ENCODE measurements at places on chromosomes 13 and 19.
A peak's percentile ranks its signal among the peaks of the same experiment; 100 is the strongest.

GRCh38 chr13:50613356-50613831, 230.1 kb downstream of the DLEU7 start:
- no peak for DNase-seq

DNA sequence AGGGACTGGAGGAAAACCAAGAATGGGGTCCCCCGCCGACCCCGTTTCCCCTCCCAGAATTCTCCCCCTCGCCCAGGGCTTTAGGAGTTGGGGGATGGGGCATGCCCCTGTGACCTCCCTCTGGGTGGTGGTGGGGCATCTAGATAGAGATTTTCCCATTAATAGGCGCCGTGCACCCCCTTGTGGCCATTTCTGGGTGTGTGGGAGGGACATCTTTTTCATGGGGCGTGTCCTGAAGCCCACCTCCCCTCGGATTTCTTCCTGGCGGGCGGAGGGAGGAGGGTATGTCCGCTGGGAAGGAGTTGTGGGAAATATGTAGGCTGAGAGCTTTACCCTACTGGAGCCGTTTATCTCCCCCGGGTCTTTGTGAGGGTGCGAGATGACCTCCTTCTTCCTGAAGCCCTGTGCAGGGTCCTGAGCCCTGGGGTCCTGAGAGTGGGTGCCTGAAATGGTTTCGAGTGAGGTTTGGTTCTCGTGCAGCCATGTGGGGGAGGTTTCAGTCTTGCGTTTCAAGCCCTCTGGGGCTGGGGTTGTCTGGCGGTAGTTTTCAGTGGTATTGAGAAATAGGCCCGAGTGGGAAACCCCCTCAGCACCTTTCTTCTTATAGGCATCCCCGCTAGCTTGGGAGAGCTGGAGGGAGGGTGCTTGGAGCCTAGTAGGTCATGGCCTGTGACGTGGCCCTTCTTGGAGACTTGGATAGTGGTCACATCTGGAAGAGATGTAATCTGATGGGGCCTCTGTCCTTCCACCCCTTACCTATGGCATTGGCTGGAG, 1.0 kb downstream of the PRMT1 start:
- peak; percentile 46 for DNase-seq

DNA sequence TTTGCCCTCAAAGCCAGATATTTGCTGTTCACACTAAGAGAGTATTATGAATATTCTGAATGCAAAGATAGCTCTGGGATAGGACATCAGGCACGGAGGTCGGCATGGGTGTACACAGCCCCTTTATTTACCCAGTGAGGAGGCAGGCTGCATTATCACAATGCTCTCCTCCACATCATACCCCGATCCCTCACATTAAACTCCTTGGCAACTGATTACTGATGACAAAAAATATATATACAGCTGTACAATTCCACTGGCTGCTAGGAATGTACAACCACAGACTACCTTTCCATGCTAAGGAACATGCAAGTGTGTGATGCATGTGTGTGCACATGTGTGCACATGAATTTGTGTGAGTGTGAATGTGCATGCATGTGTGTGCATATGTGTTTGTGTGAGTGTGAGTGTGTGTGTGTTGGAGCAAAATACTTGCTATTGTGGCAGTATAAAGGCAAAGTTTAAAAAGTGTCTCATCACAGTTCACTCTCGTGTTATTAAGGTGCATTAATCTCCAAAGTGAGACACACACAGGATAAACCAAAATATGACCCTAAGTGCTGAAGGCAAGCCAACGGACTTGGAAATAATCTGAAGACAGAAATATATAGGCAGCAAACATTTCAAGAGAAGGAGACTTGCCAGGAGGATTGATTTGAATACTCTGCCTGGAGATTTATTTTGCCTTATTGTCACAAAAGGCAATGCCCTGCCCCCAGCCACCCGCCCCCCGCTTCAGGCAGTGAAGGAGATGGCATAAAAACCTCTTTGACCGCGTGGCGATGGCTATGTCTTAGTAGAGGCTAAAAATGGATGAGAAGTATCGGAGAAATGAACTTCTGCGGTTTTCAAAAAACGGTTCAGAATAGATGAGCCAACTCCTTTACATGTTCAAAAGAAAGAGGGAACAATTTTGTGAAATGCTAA, 274.8 kb downstream of the TSHZ3 start:
- DNase-seq: no peak

DNA sequence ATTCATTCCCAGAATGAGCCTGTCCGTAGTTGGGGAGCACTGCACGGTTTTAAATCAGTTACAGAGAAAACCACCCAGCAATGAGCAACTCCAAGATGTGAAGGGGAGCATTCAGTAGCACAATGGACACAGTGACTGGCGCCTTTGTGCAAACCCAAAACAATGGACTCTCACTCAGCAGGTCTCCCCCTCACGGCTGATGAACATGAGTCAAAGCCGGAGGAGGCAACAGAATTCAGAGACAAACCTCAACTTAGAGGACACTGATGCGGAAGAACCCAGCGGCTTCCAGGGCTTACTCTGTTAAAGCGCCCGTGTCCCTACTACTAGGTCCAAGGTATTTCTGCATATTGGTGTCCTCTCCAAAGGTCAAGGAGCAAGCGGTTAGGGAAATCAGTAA, 17.7 kb downstream of the PLEKHF1 start:
- DNase-seq: no peak

DNA sequence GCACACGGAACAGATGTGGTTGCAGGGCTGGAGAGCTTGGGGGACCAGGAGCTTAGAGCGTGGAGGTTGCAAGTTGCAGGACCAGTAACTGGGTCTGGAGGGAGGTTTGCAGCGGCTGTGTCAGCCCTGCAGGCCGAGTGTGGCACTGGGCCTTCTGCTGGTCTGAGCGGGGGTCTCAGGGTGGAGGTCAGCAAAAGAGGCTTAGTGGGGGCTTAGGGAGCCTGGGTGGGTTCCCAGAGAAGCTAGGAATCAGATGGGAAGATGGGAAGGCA, 5.8 kb upstream of the HCN2 start:
- no peak for DNase-seq

Data from stimulated activated CD8-positive, alpha-beta memory T cell treated with anti-CD3 and anti-CD28 coated beads, Interleukin-15, amount 100 ng/mL, for 24 hours (primary cell).